Esophagus mucosa (tissue), 1 donor: ENCODE measurements at places on chromosomes 1 and 21. TPM values are rescaled to one million over a fixed set of nuclear protein-coding genes. Genes with fewer than 3 reads are reported as not detected.

GRCh38 chr1:201968202-201968925 is 13.1 kb downstream of the TIMM17A start:
- no peak for ATAC-seq

DNA sequence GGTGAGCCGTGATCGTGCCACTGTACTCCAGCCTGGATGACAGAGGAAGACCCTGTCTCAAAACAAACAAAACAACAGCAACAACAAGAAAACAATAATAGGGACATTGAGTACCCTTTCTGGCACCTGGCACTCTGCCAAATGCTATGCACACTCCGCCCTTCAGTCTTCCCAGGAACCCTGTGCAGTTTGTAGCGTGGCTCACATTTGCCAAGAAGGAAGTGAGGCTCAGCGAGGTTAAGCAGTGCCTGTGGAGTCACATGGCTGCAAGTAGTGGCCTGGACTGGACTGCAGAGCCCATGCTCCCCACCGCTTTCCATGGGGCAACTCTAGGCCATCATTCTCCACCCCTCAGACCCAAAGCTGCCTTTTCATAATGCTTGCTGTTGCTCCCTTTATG is 5.3 kb upstream of the EVA1B start:
- ATAC-seq: peak; percentile 61

DNA sequence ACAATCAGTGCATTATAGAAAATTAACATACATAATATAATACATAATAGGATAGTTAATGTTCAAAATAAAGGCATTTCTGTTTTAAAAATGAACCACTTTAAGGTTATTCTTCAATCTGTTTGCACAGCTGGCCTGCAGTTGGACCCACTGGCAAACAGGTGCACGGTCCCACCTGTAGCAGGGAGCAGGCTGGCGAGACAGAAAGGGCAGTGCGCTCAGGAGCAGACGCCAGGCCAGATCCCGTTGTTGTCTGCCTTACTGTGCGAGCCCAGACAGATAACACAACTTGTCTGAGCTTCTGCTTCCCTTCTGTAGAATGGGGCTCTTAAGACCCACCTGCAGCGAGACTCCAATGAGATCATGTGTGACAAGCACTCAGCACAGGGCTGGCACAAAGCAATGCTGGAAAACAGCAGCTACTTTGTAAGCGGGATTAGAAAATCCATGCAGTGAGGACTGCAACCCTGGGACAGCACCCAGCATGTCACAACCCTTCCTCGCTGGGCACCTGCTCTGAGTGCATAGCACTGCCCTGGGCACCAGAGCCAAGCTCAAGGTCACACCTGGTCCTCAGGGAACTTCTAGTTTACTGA is 33.5 kb downstream of the VPS26C start:
- no peak for ATAC-seq

DNA sequence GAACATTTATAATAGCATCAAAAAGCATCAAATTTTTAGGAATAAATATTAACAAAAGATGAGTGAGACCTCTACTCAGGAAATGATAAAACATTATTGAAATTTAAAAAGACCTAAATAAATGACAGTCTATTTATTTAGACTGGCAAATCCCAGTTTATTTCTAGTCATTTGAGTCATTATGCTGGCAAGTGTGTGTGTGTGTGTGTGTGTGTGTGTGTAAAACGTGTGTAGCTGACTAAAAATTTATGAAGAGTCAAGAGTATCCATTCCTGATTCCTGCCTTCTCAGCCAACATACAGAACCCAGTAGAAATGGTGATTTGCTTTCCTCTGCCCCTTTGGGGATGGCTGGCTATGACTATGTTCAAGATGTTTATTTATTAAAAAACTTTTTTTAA is 46.2 kb downstream of the OSBPL9 start:
- ATAC-seq: no peak

DNA sequence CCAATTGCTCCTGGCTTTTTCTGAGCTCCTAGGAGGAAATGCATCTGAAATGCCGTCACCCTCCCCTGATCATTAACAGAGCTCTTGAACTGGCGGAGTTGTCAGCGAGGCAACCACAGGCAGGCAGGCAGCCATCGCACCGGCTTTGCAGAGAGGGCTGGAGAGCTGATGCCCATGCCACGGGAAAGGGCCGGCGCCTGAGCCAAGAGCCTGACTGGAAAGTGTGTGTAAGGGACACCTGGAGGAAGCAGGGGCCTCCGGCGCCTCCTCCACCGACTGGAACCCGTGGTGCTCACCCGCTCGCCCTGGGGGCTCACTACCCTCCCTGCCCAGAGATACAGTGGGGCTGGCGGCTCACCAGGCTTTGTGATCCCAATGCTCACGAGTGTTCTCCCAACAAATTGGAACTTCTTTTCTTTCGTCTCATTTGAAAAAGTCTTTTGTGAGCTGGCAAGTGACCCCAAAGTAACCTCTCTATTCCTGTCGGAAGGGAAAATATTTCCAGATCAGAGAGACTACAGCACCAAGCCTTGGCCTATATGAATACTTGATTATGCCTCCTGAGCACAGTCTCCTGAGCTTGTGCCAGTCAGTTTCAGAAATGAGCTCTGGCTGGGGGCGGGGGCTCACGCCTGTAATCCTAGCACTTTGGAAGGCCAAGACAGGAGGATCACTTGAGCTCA is 97.7 kb upstream of the SLC25A33 start:
- ATAC-seq: no peak

GRCh38 chr21:27047283-27047657 is 80.4 kb upstream of the ADAMTS5 start:
- ATAC-seq: peak; percentile 32

DNA sequence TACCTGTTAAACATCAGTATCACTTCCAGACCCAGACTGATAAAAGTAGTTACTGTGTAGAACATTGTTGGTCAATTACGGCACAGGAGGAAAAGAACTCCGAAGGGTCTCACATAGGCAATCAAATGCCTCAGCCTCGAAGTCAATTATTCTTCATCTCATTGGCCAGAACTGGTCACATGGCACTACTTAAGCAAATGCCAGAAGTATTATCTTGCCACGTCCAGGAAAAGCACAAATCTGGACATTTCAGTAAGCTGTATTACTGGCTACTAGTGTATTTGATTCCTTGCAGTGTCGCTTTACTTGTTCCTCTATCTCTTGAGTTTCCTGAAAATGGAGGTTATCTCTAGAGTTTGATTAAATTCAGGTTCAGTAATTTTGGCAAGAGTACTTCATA is 24.4 kb downstream of the DIO1 start:
- no peak for ATAC-seq

- no peak for ATAC-seq
Observed at GRCh38 chr1:19289244-19289643, 674 bp upstream of the AKR7A3 start.

GRCh38 chr1:5941671-5942070 is 50.6 kb downstream of the NPHP4 start:
- ATAC-seq: no peak

GRCh38 chr21:17089091-17089491 is 423.8 kb upstream of the CXADR start:
- no peak for ATAC-seq

DNA sequence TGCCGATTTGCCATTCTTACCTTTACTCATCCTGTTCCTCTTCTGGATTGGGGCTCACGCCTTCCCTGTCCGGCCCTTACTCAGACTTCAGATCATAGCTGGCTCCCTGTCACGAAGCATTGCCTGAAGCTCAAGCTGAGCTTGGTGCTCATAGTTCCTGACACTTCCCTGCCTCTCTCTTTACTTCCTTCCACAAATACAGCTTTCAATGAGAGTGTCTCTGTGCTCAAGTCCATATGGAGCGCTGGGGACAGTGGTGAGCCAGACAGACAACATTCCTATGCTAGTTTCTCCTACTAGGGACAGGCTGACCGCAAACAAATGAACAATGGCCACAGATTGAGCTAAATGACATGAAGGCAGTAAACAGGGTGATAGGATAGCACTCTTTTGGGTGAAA is 38.1 kb downstream of the HHAT start:
- ATAC-seq: peak; percentile 43

GRCh38 chr1:77056525-77056924 is 162.7 kb downstream of the PIGK start:
- ATAC-seq: no peak

DNA sequence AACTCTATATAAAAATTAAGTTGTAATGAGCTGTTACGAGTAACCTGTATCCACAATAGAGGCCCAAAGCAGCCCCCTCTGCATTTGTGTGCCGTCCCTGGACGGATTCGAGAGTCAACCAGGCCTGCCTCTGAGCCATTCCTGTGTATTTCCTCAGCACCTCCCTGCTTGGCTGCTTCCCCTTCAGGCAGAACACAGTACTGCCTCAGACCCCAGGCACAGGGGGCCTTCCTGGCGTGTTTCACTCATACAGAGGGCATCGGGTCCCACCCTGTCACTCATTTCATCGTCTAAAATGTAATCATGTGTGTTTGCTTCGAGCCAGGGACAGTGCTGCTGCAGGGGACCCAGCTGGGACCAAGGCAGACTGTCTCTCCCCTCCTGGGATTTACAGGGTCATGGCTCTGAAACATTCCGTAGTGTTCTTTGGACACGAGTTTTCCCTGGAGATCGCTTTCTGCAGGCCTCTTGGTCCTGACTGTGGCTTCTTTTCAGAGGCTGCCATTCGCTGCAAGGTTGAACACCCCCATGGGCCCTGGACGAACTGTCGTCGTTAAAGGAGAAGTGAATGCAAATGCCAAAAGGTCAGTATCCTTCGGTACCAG is 19.4 kb downstream of the LGALS8 start:
- no peak for ATAC-seq

DNA sequence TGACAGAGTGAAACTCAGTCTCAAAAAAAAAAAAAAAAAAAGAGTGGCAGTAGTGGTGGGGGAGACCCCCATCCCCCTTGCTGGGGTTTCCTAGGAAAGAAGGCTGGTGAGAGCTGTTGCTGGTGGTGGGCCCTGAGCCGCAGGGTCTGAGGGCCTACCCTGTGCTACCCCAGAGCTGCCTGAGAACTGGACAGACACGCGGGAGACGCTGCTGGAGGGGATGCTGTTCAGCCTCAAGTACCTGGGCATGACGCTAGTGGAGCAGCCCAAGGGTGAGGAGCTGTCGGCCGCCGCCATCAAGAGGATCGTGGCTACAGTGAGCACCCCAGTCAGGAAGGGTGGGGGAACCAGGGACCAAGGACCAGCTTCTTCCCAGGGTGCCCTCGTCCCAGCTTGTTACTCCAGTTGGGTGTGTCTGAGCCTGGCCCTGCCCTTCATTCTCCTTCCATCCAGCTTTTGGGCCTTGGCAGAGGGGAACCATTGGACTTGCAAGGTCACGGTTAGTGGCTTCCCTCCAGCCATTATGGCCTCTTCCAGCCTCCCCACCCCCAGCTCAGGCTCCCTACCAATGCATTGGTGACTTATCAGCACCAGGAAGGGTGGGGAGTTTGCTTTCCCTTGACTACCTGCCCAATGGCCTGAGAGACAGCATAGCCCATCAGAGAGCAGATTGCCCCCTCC is 10.5 kb downstream of the LDLRAP1 start:
- ATAC-seq: no peak

DNA sequence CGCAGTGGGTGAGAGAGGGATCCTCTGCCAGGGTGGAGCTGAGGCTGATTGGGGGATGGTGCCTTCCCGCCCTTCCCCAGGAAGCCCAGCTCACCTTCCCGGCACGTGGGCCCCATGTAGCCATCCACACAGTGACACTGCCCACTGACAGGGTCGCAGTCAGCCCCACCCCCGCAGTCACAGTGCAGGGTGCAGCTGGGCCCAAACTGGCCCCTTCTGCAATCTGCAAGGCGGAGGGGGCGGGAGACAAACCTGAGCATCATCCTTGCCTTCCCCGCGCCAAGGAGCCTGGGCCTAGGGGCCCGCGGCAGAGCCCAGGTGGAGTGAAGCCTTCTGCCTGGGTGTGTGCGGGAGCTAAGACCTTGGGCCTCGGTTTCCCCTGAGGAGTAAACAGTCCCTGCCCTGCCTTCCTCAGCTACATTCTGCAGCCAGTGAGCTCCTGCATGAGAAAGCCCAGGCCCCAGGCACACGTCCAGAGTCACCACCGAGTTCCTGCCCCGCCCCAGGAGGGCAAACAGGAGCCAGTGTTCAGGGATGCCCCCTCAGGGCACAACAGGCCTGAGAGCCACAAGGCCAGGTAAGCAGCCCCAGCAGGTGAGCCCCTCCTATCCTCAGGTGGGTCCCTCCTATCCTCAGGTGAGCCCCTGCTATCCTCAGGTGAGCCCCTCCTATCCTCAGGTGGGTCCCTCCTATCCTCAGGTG is 38.2 kb downstream of the ARHGEF16 start:
- ATAC-seq: no peak

GRCh38 chr1:151235235-151235634 is 19.3 kb upstream of the PSMD4 start:
- no peak for ATAC-seq

GRCh38 chr1:81424061-81424460 is 376.7 kb upstream of the ADGRL2 start:
- no peak for ATAC-seq

DNA sequence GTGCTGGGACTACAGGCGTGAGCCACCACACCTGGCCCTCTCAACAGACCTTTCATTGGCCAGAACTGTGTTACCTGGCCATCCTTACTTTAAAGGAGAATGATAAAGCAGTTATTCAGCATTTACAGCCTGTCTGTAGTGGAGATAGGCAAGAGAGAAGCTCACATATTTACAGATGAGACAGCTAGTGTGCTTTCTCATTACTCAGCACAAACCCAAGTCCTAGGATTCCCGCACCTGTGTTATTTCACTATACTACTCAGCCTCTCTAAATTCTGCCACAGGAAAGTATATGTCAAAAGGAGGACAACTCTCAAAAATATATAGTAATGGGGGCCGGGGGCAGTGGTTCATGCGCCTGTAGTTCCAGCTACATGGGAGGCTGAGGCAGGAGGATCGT is 15.9 kb upstream of the MYOC start:
- ATAC-seq: no peak

DNA sequence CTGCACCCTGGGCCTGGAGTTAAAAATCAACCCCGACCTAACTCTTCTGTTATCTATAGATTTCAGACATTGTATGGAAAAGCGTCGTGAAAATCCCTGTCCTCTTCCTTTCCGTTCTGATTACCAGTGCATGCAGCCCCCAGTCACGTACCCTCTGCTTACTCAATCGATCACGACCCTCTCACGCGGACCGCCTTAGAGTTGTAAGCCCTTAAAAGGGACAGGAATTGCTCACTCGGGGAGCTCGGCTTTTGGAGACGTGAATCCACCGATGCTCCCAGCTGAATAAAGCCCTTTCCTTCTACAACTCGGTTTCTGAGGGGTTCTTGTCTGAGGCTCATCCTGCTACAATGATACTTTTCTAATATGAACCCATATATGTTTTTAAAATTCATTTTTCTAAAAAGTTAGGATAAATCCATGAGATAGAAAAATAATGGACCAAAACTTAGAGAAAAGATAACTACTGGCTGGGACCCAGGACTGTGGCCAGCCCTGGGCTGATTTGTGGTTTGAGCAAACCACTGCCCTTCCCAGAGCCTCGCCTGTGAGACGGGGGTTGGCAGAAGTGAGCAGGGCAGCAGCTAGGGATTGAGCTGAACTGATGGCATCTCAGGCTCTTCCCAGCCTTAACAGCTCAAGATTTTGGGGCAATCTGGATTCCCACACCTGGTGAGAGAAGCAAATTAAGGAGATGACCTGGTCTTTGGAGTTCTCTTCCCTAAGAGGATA is 5.0 kb downstream of the UQCRHL start:
- ATAC-seq: no peak

Gene AK5
- total RNA-seq: not detected

Gene DIO1
- total RNA-seq: not detected

Gene CFHR5
- not detected for total RNA-seq

Gene HNRNPCL4
- total RNA-seq: not detected

Gene MTFR1L
- total RNA-seq: 20.6 TPM

Gene OR2T11
- not detected for total RNA-seq

Gene SPATA21
- not detected for total RNA-seq

Gene LCE3D
- total RNA-seq: 7.7 TPM
